Suppressor macrophage treated with lipopolysaccharide for 1 hour (primary cell): ENCODE measurements at places on chromosomes 3 and 15.
A peak's percentile ranks its signal among the peaks of the same experiment; 100 is the strongest.

DNA sequence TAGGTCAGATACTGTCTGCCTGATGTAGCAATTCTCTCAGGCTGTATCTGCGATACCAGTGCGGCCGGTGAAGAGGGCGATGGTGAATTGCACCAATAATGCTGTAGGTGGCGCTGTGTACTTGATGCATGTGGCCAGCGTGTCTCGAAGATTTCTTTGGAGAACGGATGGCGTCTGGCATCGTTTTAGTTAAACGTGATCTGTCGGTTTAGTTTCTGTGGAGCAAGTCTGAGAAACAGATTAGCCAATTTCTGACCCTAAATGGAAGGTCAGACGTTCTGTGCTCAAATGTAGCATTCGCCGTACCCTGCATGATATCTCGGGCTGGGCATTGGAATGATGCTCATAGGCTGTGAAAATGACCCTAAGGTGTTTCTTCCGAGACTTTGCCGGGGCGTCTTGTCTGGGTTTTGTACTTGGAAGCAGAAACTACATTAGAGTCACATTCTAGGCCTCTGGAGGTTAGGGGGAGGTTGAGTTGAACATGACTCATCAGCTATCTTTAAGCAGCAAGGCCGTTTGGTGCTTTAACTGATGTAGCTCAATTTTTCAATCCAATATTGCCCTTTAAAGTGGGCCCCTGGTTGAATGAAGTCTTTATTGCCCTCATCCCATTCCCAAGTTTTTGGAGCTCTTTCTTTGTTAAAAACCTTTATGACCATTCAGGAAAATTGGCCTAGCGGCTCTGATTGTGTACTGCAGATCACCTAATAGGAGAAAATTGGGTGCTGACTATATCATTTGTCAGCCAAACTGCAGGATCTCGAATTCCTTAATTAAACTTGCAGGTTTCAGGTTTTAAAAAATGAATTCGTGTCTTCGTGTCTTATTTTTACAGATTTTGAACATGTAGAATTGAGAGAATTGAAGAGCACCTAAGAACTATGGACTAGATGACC lies 80.0 kb downstream of the SQOR start:
- peak; percentile 54 for DNase-seq

DNA sequence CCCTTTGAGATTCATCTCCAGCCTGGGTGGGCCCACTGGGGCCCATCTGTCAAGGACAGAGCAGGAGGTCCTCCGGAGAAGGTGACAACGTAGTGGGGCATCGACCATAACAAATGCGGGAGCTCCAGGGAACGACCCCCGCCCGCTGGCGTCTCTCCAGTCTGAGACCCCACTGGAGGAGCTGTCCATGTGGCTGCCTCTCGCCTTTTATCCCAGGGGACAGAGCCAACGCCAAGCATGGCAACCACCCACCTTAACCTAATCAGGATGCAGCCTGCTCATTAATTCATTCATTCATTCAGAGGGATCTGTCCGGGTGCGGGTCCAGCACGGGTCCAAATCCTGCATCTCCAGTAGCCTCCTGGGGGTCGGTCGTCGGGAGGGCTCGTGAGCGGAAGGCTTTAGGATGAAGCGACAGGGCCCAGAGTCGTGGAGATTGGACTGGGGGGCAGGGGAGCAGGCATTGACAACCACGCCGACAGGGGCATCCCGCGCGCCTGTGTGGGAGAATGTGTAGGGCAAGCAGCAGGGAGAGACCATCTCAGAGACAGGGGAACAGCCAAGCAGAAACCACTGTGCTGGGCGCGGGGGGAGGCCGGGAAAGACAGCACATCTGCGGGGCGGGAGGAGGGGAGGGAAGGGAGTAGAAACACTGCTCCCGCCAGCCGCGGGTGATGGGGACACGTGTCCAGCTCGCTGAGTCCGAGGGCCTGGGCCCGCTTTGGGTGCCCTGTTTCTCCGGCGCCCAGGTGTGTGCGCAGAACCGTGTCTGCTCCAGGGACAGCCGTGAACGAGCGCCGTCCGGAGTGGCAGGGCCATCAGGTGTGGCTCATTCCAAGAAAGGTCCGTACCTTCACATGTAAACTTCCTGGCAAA lies 1.9 kb downstream of the PIGZ start:
- no peak for DNase-seq

GRCh38 chr3:49868862-49869466 lies 742 bp downstream of the CAMKV start:
- DNase-seq, result no peak

DNA sequence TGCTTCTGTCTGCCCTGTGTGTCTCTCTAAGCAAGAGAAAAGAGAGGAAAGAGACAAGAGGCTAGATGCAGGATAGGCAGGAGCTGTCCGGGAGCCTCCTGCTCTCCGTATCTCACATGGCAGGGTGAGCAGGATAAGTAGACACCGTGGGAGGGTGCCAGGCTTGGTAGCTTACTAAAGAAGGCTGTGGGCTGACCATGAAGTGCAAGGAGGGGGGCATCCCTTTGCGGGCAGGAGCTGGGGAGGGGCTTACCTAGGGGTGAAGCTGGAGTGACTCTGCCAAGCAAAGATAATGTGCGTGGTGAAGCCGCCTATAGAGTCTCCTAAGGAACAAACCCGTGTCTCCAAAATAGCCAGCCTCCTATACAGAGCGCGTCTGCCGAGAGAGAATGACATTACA lies 33.7 kb upstream of the TMC3 start:
- DNase-seq, result no peak

GRCh38 chr15:25557926-25558325 lies 119.1 kb upstream of the UBE3A start:
- no peak for DNase-seq

DNA sequence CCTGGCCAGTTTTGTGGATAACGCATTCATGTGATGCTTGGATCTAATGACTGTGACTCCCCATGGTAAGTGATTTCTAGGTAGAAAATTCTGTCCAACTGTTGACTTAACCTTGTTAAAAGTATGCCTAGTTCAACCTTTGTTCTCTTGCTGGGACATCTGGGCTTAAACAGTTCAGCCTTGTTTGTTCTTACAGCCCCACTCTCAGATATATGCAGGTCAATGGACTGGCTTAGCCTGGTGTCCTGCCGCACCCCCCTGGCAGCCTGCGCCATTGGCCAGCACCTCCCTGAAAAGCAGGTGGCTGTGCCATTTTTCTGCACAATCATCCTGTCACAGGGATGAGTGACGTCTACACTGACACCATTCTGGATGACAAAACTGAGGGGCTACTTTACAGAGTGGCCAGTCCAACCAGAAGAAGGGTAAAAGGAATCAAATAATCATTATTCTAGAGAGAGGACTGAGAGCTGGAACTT lies 244.7 kb upstream of the ONECUT1 start:
- no peak for DNase-seq

GRCh38 chr3:18444595-18445400 lies 19.7 kb upstream of the SATB1 start:
- DNase-seq, result peak; percentile 92

GRCh38 chr15:87144775-87145174 lies 1065.1 kb downstream of the AGBL1 start:
- DNase-seq, result no peak

DNA sequence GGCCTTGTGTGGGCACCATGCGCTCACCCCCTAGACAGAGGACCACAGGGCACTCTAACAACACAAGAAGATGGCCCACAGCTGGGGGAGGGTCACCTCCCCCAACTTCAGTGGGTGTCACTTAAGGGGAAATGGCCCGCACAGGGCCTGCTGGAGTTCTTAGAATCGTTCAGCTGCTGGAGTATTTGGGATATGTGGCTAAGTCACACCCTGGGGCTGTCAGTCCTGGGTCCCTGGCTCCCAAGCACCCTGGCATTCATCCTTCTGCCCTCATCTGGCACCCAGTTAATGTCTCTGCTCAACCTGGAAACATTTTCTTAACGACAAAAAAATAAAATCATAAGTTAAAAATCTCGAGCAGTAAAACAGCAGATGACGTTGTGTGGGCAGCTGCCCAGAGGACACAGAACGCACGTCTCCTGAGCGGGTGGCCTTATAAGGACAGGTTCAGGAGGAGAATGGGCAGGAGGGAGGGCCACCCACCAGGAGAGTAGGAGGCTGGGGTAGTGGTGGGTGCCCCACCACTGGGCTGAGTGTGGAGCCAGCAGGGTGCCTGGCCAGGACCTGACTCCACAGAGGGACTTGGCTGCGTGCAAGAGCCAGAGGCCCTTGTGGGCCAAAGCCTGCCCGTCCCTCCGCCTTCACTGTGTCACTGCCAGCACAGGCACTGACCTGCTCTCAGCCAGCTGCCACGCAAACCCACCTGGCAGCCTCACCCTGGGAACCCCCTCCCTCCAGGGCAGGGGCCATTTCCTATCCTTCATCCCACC lies 11.5 kb downstream of the KBTBD13 start:
- DNase-seq, result no peak

DNA sequence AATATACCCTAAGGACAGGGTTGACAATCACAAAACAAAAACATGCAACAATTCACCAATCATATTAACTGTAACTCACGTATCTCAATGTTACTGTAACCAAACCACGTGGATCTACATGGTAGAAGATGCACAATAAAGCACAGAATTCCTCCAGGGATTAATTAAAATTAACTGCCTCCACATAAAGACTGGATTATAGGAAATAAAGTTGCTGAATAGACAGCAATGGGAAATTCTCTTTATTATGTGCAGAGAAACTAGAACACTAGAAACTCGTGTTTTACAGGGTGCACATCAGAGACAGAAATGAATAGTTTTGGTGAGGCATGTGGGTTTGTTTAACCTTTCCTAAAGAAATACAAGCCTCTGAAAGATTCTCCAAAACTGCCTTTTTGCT lies 696.3 kb downstream of the EPHA3 start:
- no peak for DNase-seq

DNA sequence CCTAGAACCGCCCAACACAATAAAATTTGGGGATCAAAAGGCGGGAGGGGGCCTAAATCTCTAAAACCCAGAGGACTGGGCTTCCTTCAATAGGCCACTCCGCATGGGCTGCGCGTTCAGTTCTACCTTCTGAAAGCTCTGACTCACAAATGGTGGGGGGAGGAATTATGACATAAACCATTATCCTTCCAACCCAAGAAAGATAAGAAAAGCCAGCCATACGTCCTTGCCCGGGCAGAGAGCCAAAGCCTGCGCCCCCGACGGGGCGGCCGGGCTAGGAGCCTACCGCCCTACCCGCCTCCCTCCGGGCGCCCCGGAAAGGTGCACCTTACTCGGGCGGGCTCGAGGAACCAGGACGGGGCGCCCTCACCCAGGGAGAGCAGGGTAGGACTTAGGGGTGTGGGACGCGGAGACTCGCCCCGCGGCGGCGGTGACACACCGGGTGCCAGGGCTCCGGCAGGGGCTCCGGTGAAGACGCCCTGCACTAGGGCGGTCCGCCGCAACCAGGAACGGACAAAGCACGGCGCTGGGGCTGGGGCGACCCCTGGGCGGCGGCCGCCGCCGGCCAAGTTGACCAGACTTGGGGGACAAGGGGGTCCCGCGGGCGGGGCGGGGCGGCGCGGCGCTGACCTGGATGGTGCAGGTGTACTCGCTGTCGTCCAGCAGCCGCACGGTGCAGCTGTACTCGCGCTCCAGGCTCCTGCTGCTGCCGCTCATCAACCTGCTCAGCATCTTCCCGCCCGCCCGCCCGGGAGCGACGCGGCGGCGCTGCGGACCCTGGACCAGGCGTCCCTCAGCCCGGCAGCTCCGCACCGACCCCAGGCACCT lies 534 bp downstream of the FRMD5 start:
- peak; percentile 20 for DNase-seq

DNA sequence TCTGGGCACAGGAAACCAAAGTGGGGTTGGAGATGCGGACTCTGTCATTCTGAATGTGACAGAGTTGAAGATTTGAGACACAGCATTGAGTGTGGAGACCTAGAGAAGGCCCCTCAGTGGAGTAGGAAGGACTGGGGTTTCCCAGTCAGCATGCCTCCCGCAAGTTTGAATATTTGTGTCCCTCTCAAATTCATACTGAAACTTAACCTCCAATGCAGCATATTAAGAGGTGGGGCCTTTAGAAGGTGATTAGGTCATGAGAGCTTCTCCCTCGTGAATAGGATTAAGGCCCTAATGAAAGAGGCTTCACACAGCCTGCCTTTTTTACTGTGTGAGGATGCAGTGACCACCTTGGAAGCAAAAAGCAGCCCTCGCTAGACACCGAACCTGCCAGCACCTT lies 8.0 kb downstream of the HDDC3 start:
- DNase-seq, result no peak

DNA sequence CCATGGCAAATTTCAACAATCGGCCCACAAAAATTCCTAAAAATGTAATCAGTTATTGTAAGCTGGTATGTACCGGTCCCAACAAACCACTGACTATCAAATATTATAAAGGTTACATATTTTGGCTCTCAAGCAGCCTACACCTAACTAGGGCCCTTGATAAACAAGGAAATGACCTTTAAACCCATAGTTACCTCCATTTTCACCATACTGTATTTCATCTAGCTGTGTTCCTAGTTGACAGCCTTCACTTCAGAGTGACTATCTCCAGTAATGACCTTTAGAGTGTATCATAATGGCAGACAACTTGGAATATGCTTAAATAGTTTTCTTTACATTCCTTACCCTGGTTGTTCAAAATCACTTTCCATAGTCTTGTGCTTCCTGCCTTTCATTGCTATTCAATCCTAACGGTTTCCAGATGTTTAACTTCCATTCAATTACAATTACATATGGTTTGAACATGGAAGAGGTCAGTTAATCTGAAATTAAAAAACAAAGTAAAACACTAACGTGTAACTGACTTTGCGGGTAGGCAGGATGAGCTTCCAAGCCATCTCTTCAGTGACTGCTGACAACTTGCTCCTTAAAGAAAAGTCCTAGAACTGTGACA lies 111.9 kb upstream of the TSC22D2 start:
- no peak for DNase-seq

DNA sequence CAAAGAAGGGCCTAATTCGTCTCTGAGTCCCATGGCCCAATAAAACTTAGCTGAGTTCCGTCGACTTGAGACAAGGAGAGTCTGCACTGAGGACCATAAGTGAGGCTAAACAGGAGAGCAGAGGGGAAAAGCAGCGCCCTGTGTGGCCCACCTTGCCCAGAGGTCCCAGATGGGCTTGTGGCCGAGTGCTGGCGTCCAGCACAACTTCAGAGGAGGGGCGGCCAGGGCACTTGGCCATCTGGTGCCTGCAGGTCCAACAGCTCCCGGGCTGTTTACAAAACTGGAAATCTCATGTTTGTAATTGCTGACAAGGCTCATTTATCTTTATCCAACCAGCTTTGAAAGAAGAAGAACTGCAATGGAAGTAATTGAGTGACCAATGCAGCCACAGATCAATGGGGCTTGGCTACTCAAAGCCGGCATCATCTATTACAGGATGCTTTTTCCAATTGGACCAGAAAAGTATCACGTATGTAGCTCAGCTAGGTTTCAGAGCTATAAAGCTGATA lies 306.3 kb downstream of the OCA2 start:
- no peak for DNase-seq

GRCh38 chr15:101641129-101641764 lies 10.9 kb downstream of the TM2D3 start:
- DNase-seq, result peak; percentile 80

GRCh38 chr15:66588537-66588936 lies 22.7 kb upstream of the LCTL start:
- DNase-seq, result no peak

DNA sequence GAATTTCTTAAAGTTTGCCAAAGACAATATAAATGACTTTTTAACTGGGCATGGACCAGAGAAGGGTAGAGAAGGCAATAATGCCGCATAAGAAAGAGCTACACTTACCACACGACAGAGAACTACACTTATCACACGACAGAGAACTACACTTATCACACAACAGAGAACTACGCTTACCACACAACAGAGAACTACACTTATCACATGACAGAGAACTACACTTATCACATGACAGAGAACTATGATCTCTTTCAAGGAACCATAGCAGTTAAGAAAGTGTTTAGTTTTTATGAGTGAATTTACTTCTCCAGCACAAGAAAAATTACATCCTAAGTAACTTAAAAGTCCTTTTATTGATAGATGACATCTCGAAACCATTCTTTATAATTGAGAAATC lies 32.0 kb downstream of the DCUN1D1 start:
- DNase-seq, result no peak
